ENCODE measurements at places on chromosomes 7 and 10.

- no peak for DNase-seq
Observed at GRCh38 chr10:61066661-61067344, 122.8 kb upstream of the RHOBTB1 start.

DNA sequence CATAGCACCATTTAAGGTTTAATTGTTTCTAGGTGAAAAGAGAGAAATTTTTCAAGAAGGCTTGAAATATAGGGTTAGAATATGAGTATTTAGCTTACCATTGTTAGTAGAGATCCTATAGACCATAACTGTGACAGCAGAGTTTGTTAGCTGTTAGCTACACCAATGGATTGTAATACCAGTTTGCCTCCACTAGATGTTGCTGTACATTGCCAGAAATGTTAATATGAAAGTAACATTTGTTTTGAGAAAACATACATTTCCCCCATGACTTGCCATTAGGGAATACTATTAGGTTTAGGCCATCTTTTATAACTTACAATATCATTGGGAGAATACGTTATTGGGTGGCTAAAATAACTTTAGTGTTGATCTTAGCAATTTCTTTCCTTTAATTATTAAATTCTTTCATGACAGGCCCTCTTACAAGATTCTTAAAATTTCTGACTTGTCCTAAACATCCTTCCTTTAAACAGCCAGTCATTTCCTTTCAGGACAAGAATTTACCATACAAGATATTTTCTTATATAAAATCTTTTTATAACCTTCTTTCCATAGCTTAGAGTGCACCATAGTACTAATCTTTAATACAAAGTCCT, 39.5 kb downstream of the ZNF117 start:
- no peak for DNase-seq

GRCh38 chr10:4865945-4866661, 40.1 kb downstream of the AKR1E2 start:
- DNase-seq = no peak

DNA sequence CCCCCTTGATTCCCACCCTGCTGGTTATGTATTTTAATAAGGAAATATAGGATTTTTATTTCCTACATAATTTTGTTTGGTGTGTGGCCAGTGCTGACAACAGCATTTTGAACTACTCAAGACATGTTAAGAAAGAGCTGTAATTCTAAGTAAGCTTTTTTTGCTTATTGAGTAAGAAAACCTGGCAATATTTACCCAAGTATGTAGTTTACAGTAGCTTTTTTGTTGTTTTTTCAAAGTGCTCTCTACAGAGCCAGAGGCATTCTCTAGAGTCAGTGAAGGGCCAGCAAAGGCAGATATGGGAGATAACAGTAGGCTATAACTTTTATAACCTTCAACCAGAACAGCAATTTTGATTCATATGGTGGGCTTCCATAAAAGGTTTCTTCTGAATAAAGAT, 63.2 kb upstream of the TMEM168 start:
- no peak for DNase-seq

GRCh38 chr10:112214298-112214926, 30.8 kb upstream of the GPAM start:
- DNase-seq = no peak

GRCh38 chr10:74704629-74705357, 121.6 kb upstream of the KAT6B start:
- no peak for DNase-seq

- DNase-seq = no peak
Observed at GRCh38 chr10:25552283-25552919, 377.6 kb downstream of the GPR158 start.

DNA sequence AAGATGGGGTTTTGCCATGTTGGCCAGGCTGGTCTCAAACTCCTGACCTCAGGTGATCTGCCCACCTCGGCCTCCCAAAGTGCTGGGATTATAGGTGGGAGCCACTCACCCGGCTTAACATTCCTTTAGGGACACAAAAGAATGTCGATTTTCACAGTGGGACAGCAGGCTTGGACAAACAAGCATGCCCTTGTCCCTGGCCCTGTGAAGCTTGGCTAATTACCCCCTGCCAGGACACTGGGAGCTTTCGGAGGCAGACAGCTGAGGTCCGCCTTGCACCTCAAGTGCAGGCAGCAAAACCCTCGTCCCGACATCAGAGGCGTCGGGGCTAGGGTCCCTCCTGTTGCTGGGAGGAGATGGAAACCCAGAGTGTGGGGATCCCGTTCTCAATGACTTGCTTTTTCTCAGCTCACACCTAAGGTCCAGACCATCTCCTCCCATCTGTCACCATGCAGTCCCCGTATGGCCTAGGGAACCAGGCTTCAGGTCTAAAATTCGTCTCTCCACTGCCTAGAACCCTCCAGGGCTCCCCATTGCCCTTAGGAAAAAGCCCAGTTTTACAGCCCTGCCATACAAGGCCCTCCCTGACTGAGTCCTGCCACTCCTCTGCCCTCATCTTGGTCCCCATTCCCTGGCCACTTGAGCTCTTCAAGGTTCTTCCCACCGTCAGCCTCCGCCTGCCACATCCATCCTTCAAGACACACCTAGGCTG, 6.3 kb upstream of the CLIP2 start:
- DNase-seq = no peak

- DNase-seq = no peak
Observed at GRCh38 chr10:51878695-51879094, 179.3 kb upstream of the CSTF2T start.

DNA sequence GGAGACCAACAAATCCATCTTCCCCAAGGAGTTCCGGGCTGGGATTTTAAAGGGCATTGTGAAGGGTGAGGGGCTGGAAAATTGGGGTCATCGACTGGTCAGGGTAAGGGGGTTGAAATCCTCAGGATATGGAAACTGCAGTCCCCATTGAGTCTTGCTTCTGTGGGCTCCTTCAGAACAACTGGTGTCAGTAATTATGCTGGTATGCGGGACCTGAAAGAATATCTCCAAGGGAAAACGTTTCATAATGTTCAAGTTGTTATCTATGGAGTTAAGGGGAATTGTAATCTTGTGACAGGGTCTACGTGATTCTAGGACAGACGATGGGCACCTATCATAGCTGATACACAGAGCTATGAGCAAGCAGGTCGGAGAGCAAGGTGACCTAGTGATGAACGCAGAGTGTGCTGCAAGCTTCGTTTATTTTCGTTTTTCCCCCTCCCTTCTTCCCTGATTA, 494 bp upstream of the RHBDD2 start:
- no peak for DNase-seq

DNA sequence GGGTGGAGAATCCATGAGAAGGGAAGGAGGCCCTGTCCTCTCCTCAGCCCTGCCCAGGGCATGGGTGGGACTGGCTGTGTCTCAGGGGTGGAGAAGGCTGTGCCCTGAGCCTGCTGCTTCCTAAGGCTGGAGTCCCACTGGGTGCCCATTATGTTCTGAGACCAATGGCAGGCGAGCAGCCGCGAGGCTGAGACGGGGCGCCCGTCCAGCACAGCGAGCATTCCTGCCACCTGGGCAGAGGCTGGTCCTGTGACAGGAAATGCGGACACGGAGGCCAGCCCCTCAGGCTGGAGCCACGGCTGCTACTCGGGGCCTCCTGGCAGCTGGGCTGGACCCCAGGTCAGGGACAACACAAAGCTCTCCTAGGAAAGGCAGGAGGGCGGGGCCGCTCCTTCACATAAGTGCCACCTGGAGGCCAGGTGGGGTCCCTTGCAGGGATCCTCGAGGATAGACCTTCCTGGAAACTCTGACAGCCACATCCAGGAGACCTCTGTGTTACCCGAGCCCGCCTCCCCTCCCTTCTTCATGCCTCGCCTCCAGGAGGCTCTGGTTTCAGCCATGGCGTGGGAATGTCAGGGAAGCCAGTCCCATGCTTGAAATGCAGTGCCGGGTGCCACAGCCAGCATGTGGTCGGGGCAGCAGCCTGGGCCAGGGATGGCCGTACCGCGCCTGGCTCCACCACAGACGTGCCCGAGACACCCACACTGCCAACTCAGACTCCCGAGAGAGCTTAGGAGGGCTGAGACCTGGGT, 173.9 kb downstream of the USP6NL start:
- DNase-seq = no peak

GRCh38 chr7:33934391-33934790, 29.1 kb downstream of the BMPER start:
- DNase-seq = no peak

DNA sequence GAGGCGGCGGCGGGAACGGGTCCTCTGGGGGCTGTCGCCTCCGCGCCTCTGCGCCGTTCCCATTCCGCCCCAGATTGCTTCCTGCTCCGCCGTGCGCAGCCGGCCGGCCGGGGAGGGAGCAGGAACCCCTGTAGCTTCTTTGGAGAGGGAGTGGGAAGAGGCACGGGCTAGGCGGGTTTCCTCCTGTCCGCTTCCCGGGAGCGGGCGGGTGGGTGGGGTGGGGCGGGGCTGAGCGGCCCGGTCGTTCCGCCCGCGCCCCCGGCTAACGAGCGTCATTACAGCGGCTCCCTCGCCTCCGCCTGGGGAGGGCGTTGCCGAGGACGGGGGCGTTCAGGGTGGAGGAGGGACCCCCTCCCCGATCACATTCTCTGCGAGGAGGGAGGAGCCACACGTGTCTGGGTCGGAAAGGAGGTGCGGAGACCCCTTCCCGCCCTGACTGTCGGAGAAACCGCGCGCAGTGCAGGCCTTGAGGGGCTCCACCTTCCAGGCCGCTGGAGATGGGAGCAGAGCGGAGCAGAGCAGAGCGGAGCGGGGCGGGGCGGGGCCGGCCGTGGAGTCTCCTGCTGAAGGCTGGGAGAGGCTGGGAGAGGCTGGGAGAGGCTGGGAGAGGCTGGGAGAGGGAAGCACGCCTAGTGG, 39.7 kb downstream of the AGAP3 start:
- no peak for DNase-seq

DNA sequence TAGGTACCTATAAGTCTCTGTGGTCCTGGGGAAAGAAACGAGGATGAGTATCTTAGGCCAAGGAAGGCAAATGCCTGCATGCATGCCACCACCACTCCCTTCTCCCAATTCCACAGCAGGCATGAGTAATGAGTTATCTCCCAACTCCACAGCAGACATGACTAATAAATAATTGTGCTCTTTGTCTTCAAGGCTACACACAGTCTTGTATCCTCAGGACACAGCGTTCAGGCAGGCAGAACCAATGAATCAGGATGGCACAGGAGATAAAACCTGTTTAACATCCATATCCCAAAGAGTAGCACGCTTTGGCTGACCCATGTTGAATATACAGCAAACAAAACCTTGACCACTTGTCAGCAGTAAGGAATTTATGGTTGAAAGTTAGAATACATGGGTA, 229.7 kb upstream of the NFE2L3 start:
- no peak for DNase-seq

DNA sequence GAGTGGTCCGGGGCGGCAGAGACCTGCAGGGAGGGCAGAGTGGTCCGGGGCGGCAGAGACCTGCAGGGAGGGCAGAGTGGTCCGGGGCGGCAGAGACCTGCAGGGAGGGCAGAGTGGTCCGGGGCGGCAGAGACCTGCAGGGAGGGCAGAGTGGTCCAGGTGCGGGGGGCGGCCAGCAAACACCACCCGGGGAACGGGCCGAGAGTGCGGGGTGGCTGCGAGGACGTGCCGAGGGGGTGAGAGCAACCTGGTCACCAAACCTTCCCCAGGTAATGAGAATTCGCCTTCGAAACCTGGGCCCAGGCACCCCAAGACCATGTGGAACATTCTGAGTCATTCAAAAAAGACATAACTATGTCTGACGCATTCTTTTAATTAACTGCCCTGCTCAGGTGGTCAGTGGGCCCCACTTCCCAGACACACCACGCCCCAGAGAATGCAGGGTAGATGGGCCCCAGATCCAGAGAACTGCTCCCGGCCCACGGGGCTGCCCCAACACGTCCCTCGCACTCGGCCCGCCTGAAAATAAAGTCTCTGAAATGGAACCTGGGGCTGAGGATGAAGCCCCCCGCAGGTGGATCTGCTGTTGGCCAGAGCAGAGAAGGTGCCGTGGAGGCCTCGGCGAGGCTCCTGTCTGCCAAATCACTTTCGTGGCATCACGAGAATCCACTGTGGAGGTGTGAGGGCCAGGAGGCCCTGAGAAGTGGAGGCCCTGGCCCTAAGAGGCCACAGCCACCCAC, 12.5 kb upstream of the GPR146 start:
- no peak for DNase-seq

GRCh38 chr10:130929422-130930325, 381.8 kb downstream of the TCERG1L start:
- DNase-seq = no peak

GRCh38 chr7:106720641-106721040, 59.7 kb upstream of the CCDC71L start:
- DNase-seq = no peak

DNA sequence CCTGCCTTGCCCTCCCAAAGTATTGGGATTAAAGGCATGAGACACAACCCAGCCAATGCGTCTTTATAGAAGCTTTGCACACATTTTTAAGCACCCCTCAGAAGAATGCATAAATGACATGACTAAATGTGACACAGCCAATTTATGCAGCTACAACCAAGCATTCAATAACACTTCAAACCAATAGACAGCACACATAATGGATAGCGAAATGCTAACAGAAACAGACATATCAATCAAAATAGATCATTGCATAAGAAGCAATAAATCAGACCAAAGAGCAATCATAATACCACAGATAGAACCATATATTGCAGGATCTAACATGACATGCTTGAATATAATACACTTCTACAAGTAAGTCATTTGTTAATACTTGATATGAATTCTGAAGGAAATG, 34.2 kb upstream of the AKR1B1 start:
- no peak for DNase-seq

DNA sequence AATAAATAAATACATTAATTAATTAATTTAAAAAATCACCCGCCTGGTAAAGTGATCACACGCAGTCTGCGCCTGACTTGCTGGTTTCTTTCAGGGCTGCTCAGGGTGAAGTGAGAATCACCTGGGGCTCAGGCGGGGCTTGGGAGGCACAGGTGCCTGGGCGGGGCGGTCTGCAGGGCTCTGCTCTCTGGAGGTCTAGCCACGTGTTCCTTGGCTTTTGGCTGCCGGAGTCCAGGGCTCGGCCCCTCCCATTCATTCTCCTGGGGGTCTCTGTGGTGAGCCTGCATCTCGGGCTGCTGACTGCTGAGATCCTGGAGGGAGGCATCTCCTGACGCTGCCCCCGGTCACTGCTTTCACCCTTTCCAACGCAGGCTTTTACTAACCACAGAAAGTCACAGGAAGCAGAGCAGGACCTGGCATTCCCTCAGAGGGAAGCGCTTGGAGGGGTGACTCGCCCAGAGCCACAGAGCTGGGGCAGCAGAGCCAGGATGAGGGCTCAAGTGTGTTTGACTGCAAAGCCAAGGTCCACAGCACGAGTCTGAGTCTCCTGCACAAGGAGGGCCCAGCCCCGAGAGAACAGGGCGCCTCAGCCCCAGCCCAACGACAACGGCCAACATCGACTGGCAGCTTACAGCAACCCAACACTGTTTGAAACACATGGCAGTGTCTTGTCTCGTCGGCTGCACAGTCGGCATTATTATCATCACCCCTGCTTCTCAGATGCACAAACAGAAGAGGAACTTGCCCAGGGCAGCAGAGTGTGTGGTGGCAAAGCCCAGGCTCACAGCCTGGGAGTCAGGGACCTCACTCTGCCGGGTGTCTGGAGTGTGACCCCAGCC, 22.4 kb upstream of the MNX1 start:
- DNase-seq = no peak

GRCh38 chr7:90988516-90988915, 275.7 kb upstream of the FZD1 start:
- no peak for DNase-seq

- peak; percentile 44 for DNase-seq
Observed at GRCh38 chr7:131071786-131072504, 255.7 kb upstream of the MKLN1 start.
